Fibroblast of pulmonary artery (primary cell): ENCODE measurements at places on chromosomes 2 and 18.

GRCh38 chr2:66235428-66235827 lies 199.5 kb upstream of the MEIS1 start:
- DNase-seq, result no peak

- DNase-seq, result no peak
Observed at GRCh38 chr2:185384822-185385560, 353.6 kb upstream of the FSIP2 start.

GRCh38 chr2:190342611-190343010 lies 778 bp upstream of the INPP1 start:
- DNase-seq, result no peak

DNA sequence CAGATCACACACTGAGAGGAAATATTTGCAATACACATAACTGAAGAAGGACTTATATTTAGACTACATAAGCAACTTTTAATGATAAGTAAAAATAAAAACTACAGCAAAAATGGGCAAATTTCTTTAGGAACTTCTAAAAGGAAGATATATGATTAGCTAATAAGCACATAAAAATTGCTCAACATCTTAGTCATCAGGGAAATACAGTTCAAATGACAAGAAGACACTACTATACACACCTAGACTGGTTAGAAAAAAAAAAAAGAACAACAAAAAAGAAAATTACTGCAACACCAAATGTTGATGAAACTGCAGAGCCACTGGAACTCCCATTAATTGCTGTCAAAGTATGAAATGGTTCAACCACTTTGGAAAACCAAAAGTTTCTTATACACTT lies 1247.5 kb upstream of the ACVR2A start:
- no peak for DNase-seq

- DNase-seq, result no peak
Observed at GRCh38 chr2:159118859-159119500, 150.5 kb downstream of the TANC1 start.

GRCh38 chr2:30392097-30392496 lies 54.9 kb upstream of the LCLAT1 start:
- DNase-seq, result no peak

GRCh38 chr2:60486551-60486950 lies 66.9 kb downstream of the BCL11A start:
- no peak for DNase-seq

DNA sequence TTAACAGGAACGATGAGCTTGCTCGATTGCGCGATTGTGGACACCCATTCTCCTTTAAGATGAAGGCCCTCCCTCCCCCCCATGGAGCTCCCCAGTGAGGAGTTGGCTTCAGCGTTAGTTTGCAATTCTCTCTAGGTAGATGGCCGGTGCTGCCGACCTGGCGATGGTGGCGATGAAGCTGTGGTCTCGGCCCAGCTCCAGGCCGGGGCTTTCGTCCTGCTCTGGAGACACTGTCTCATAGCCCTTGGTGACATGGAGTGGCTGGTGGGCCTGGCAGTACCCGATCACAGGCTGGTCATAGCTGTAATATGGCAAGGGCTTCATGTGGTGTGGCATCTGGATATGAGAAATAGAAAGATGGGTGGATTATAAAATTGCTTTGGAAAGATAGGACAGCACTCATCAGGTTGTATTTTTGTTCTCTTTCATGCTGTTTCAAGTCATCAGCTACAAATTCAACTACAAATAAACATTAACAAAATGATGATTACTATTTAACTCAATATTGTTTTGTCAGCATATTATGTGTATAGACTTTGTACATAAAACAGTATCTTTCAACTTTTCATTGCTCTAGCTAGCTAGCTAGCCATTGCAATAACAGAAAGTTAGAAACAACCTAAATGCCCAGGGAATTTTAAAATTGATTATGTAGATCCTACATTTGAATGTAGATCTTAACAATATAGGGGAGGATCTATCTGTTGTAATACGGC lies 773.4 kb downstream of the LRRTM4 start:
- no peak for DNase-seq

DNA sequence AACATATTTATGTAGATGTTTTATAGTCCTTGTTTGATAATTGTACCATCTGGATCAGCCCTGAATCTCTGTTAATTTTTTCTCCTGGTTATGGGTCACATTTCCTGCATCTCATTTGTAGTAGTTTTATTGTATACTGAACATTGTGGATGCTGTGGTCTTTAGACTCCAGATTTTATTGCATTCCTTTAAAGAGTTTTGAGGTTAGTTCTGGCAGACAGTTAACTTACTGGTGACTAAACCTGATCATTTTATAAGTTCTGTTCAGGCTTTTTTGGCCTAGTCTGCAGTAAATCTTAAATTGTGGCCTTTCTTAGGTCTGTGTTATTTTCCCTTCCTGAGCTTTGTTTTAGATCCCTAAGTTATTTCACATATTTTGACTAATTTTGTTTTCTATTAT lies 84.3 kb downstream of the FANCL start:
- DNase-seq, result no peak

- DNase-seq, result peak; percentile 21
Observed at GRCh38 chr18:8889489-8889888, 184.1 kb downstream of the MTCL1 start.

DNA sequence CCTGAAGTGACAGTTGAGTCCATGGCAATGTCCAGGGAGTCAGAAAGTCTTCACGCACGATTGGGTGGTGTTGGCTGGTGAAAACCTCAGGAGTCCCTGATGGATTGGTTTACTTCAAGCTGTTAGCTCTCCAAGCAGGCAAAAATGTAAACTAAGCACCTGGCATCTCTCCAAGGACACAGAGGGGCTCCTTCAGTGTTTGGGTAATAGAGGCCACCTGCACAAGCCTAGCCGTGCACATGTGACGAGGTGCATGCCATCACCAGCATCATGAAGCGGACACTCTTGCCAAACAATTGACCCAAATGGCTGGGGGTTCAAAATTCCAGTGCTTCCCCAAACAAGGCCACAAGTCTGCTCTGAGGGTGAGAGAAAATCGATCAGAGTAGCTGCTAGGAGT lies 104.7 kb upstream of the CD302 start:
- no peak for DNase-seq

DNA sequence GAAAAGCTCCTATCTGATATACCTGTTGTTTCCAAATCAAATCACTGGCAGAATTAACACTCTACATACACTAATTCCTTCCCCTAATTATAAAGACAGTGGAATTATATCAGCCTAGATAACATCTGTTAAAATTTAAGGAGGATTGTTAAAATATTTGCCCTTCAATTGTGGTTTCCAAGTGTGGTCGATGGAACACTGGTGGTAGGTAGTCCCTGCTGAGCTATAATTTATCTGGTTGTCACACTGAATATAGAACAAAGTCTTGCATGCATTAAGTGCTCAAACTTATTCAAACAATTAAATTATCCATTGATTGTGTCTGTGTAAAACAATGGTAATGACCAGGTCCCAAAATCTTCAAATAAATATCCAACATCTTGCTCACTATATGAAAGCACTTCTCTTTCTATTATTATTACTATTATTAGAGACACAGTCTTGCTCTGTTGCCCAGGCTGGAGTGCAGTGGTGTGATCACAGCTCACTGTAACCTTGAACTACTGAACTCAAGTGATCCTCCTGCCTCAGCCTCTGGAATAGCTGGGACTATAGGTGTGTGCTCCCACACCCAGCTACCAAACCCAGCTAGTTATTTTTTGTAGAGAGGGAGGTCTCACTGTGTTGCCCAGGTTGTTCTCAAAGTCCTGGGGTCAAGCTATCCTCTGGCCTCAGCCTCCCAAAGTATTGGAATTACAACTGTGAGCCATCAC lies 12.0 kb downstream of the CDH2 start:
- DNase-seq, result no peak
